Activated T-cell treated with anti-CD3 and anti-CD28 coated beads, Interleukin-2, amount 50 U/mL, for 72 hours (primary cell): ENCODE measurements at places on chromosomes 1 and 21. TPM values are rescaled to one million over a fixed set of nuclear protein-coding genes. Genes with fewer than 3 reads are reported as not detected.

Gene KIF17
- total RNA-seq, result not detected

Gene MATN1
- total RNA-seq, result 1.2 TPM

Gene CD1C
- 0.16 TPM for total RNA-seq

Gene OR2AK2
- not detected for total RNA-seq

Gene C1QTNF12
- 14.2 TPM for total RNA-seq

Gene SLC44A5
- total RNA-seq, result 0.70 TPM

Gene HCN3
- 3.6 TPM for total RNA-seq

Gene RNASEL
- 3.6 TPM for total RNA-seq

Gene EPHA2
- total RNA-seq, result not detected

Gene FHAD1
- not detected for total RNA-seq

Gene SELP
- total RNA-seq, result 1.6 TPM

Gene LCE1B
- not detected for total RNA-seq

Gene KRTAP21-2
- not detected for total RNA-seq

Gene PLEKHN1
- total RNA-seq, result 2.3 TPM

Gene CPT2
- 25.3 TPM for total RNA-seq

Gene MYCL
- 0.70 TPM for total RNA-seq

Gene SFN
- total RNA-seq, result 0.86 TPM

Gene HFM1
- total RNA-seq, result not detected

Gene TTC39A
- 0.51 TPM for total RNA-seq

Gene DIO1
- not detected for total RNA-seq

Gene ALG14
- 3.4 TPM for total RNA-seq

Gene CNKSR1
- 1.1 TPM for total RNA-seq

Gene ATP1A2
- not detected for total RNA-seq

Gene F5
- 37.4 TPM for total RNA-seq

Gene HSPG2
- 11.5 TPM for total RNA-seq

Gene RBBP4
- total RNA-seq, result 274 TPM

Gene IL12RB2
- 128 TPM for total RNA-seq

Gene AADACL3
- total RNA-seq, result not detected

Gene TAF12
- total RNA-seq, result 28.7 TPM

Gene RHD
- total RNA-seq, result 0.12 TPM

Gene ACOT7
- 32.1 TPM for total RNA-seq

Gene KCNJ15
- total RNA-seq, result not detected

Gene TSSK3
- total RNA-seq, result 1.9 TPM

Gene KCNE1
- 0.37 TPM for total RNA-seq

Gene KIF14
- 20.1 TPM for total RNA-seq

Gene REN
- total RNA-seq, result not detected

Gene SPATA45
- not detected for total RNA-seq

Gene GFI1
- total RNA-seq, result 96.5 TPM

Gene OR6N1
- total RNA-seq, result not detected

Gene LRRC7
- total RNA-seq, result 0.22 TPM

Gene FCRL1
- not detected for total RNA-seq

Gene S100A2
- total RNA-seq, result 1.7 TPM

Gene JAM2
- 2.0 TPM for total RNA-seq
